Chondrocyte (in vitro differentiated cells): ENCODE measurements at places on chromosomes 5 and 9. TPM values are rescaled to one million over a fixed set of nuclear protein-coding genes. Genes with fewer than 3 reads are reported as not detected.

DNA sequence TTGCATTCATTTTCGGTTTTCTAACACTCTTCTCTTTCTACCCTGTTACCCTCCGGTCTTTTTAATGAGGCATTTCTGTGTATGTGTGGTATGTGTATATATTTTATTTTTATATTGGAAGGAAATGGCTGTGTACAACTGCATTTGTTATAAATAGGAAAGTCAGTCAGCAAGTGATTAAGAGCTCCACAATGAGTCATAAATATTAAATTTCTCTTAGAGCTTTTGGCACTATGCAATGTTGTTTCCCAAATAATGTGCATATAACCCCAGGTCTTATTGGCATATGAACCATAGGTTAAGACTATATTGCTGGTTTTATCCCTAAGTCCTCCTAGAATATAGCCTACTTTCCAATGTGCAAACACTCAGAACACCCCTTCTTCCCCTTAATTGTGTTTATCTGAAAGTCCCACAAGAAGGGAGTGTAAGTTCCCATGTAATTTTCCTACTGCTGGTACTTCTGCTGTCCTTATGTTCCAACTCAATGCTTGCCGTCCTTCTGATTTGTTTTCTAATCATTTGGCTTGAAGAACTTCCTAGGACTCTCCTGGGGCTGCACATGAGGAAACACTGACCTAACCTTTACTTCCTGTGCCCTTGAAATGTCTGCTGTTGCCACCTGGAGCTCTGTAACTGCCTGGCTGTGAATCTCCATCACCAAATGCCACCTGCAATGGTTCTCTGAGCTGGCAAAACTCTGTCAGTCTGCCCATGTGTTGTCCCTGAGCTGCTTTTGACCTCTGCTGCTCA lies 65.5 kb upstream of the PCSK5 start:
- no peak for DNase-seq

DNA sequence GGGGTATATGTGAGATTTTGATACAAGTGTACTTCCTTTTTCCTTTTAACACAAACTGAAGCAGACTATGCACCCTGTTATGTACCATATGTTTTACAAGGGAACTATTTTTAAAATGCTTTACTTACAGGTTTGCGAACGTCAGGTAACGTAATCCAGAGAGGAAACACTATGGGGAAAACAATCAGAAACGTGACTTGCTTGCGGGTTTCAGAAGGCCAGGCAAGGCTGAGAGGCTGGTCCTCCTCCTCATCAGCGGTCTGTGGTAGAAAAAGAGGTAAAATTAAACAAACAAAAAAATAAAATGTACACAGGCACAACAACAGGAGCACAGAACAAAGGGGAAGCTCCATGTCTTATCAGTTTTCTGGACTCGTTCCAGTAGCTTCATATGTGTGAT lies 141.2 kb downstream of the ACER2 start:
- DNase-seq, result no peak

DNA sequence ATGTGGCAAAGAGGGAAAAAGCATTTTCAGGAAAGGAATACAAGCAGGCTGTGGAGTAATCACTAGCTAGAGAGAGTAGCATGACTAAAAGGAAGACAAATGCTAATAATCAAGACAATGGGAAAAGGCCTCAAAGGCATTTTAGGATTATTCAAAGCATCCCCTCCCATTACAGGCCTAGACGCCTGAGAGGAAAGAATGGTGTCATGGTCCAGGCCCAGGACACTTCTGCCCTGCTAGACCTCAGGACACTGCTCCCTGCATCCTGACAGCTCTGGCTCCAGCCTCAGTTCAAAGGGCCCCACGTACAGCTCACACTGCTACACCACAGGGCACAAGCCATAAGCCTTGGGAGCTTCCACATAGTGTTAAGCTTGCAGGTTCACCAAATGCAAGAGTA lies 40.8 kb upstream of the SHISAL2B start:
- no peak for DNase-seq

DNA sequence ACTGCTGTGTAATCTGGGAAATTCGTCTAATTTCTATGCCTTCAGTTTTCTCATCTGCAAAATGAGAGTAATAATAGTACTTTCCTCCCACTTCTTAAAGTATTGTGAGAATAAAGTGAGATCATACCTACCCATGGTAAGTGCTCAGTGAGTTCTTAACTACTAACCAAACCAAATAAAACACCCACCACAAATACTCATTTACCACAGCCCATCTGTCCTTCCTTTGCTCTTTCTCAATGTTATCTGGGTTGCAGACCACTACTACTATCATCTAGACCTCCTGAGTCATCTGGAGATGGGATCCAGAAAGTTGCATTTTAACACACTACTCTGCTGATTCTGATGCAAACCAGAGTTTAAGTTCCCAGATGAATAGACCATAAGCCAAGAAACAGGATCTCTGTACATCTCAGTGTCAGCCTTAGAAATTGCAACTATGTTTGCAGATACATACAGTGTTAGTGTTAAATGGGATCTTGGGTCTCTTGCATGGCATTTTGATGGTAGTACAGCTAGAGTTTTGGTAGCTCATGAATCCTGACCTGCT lies 105.4 kb upstream of the ATP10B start:
- DNase-seq, result no peak

DNA sequence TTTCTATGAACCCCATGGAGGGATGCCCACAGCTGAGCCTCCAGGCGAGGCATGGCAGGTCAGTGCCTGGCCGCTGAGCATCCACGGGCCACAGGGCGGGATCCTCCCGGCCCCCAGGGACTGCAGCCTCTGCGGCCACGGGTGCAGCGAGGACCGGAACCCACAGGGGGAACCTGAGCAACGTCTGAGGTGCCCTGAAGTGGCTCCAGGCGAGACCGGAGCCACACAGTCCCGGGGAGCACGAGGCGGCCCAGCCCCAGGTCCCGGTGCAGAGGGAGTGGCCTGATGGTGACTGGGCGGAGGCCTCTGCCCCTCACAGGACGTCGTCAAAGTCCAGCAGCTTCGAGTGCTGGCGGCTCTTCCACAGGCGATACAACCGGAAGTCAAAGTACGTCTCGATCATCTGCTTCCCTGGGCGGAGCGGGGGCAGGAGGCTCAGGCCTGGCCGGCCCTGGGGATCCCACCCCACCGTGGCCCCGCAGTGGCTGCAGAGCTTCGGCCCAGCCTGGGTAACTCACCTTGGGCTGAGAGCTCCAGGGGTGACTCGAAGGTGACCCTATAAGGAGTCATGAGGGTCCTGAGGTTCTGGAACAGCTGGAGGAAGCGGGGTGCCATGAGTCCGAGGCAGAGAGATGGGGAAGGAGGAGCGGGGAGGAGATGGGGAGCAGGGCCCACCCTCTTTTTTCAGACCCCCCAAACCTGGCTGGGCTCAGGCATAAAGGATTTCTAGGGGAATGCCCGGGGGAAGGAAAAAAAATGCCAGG lies 8.1 kb upstream of the ENTPD8 start:
- no peak for DNase-seq

The TLR4 gene
- total RNA-seq, result 9.5 to 13.6 TPM (median 11.6 TPM) in 3 replicates

- no peak for DNase-seq
These were observed 171.7 kb downstream of the PIK3R1 start for GRCh38 chr5:68387074-68387796.

- no peak for DNase-seq
These were observed 310.8 kb downstream of the ARHGAP26 start for GRCh38 chr5:143080982-143081381.

GRCh38 chr9:20604562-20604961 lies 17.7 kb downstream of the MLLT3 start:
- DNase-seq, result no peak

DNA sequence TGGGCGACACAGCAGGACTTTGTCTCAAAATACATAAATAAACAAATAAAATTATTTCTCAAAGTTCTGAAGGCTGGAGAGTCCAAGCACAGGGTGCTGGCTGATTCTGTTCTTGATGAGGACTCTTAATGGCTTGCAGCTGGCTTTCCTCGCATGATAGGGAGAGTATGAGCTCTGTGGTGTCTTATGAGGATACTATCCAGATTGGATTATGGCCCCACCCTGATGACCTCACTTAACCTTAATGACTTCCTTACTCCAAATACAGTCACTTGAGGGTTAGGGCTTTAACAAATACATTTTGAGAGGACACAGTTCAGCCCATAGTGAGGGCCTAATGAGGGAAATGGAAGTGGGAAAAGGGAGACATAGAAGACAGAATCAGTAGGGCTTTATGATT lies 87.7 kb downstream of the FOCAD start:
- DNase-seq, result no peak

DNA sequence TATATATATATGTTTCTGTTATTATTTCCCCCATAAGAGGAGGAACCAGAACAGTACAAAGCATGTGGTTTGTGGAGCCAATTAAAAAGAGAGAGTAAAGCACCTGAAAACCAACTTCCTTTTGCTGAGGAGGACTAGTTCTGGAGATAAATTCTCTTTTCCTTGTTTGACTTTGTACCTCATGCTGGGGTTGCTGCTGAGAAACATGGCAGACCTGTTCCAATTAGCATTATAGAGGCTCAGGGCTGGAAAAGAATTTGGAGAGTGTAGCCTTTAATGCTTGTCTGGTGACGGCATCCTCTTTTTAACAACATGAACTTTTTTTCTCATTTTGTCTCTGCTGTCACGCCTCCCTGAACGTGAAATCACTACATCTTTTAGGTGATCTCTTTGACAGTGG lies 32.8 kb upstream of the NMUR2 start:
- no peak for DNase-seq

The ZNF883 gene
- 3.3 to 5.8 TPM (median 4.5 TPM) in 3 replicates for total RNA-seq

GRCh38 chr5:135179308-135179980 lies 145.4 kb upstream of the PITX1 start:
- no peak for DNase-seq

The C5orf58 gene
- not detected in 3 replicates for total RNA-seq

The ZFP37 gene
- 3.3 to 4.3 TPM (median 3.6 TPM) in 3 replicates for total RNA-seq

DNA sequence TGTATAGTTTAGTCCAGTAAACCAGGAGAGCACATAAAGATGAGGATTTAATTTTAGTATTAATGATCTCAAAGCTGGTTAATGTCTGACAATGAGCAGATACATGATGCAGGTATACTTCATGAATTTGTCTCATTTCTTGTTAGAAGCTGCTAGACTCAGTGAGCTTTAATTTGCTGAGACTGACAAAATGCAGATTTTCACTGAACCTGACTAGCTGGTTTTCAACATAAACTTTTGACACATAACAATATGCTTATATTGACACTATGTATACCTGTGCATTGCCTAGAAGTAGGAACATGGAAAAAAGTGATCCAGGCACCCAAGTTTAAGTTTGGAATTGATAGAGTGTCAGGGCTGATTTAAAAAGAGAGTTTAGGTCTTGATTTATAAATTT lies 10.8 kb downstream of the UBLCP1 start:
- no peak for DNase-seq

The LHX2 gene
- 0.20 TPM in 1 of 3 replicates, not detected in the others for total RNA-seq

GRCh38 chr5:166845044-166845443 lies 1446.4 kb upstream of the WWC1 start:
- no peak for DNase-seq

GRCh38 chr9:70535546-70536323 lies 121.3 kb upstream of the KLF9 start:
- no peak for DNase-seq

GRCh38 chr9:76894198-76894597 lies 11.7 kb downstream of the PRUNE2 start:
- DNase-seq, result no peak

The SPATA31A5 gene
- total RNA-seq, result not detected in 3 replicates

The LURAP1L gene
- total RNA-seq, result 57.0 to 67.4 TPM (median 67.1 TPM) in 3 replicates

The PAPPA gene
- 143 to 222 TPM (median 219 TPM) in 3 replicates for total RNA-seq

DNA sequence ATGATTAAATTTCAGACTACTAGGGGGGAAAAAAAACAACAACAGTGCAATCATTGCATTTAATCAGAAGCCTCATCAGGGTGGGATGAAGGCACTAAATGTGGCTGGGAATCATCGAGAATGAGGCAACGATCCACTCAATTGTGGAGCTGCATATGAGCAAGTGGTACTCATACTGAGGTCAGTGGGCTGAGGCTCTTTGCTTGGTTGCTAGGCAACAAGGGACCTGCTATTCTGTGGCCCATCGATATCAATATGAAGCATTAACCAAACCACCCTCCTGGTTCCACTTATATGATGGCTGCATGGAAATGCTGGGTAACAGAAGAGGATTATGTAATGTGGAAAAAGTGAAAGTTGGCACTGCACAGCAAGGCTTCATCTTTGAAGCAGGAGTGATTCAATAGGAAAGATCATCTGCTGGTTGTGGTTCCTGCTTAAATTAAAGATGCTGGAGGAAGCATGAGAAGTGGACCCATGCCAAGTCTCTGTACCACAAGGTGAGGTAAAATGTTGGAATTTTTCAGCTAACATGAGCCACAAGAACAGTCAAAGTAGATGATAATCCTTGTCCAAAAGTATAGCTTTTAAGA lies 159.8 kb upstream of the HMHB1 start:
- DNase-seq, result no peak

The RGMB gene
- total RNA-seq, result 21.9 to 28.5 TPM (median 27.7 TPM) in 3 replicates

GRCh38 chr9:127066060-127066850 lies 56.2 kb downstream of the ANGPTL2 start:
- no peak for DNase-seq

- no peak for DNase-seq
These were observed 202.0 kb upstream of the KLF9 start for GRCh38 chr9:70616228-70616990.

DNA sequence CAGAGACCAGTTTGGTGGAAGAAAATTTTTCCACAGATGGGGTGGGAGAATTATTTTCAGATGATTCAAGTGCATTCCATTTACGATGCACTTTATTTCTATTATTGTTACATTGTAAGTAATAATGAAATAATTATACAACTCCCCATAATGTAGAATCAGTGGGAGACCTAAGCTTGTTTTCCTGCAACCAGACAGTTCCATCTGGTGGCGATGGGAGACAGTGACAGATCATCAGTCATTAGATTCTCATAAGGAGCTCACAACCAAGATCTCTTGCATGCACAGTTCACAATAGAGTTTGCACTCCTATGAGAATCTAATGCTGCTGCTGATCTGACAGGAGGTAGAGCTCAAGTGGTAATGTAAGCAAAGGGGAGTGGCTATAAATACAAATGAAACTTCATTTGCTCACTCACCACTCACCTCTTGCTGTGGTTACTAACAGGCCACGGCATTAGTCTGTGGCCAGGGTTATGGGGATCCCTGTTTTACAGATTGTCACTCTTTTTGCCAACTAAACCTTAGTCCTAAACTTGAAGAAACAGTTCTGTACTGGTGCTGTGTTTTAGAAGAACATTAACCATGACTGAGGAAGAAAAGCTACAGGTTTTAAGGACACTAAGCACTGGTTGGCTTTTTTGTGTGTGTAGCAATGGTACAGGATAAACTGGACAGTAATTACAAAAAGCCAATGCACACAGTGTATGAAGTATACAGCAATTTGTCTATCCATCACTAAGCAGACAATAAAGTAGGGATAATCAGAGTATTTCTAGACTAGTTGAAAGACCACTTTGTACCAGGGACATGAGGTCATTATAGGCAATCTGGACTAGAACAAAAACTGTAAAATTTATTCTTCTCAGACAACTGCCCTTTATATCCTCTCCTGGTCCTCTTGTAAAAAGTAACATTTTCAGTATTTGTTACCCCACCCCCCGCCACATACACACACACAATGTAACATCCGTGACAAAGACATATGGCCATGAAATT lies 9.9 kb downstream of the TMEM232 start:
- no peak for DNase-seq

DNA sequence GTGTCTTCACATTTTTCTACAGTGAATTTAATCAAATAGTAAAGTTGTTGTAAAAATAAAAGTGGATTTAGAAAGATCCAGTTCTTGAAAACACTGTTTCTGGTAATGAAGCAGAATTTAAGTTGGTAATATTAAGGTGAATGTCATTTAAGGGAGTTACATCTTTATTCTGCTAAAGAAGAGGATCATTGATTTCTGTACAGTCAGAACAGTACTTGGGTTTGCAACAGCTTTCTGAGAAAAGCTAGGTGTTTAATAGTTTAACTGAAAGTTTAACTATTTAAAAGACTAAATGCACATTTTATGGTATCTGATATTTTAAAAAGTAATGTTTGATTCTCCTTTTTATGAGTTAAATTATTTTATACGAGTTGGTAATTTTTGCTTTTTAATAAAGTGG lies 60.4 kb downstream of the MTAP start:
- DNase-seq, result no peak
